ENCODE measurements at places on chromosomes 7 and 10. TPM values are rescaled to one million over a fixed set of nuclear protein-coding genes. Genes with fewer than 3 reads are reported as not detected.

RARRES2 gene
- total RNA-seq, result 0.51 TPM

MBL2 gene
- total RNA-seq, result not detected

COL28A1 gene
- not detected for total RNA-seq

TMEM236 gene
- total RNA-seq, result 0.38 TPM

PAX4 gene
- total RNA-seq, result not detected

PALD1 gene
- total RNA-seq, result 177 TPM
